ENCODE measurements at places on chromosomes 5 and 9. TPM values are rescaled to one million over a fixed set of nuclear protein-coding genes. Genes with fewer than 3 reads are reported as not detected.

Gene DENND1A
- 17.3 TPM for total RNA-seq

GRCh38 chr9:136644593-136645351 is 17.9 kb upstream of the EGFL7 start:
- DNase-seq, result peak; percentile 80

DNA sequence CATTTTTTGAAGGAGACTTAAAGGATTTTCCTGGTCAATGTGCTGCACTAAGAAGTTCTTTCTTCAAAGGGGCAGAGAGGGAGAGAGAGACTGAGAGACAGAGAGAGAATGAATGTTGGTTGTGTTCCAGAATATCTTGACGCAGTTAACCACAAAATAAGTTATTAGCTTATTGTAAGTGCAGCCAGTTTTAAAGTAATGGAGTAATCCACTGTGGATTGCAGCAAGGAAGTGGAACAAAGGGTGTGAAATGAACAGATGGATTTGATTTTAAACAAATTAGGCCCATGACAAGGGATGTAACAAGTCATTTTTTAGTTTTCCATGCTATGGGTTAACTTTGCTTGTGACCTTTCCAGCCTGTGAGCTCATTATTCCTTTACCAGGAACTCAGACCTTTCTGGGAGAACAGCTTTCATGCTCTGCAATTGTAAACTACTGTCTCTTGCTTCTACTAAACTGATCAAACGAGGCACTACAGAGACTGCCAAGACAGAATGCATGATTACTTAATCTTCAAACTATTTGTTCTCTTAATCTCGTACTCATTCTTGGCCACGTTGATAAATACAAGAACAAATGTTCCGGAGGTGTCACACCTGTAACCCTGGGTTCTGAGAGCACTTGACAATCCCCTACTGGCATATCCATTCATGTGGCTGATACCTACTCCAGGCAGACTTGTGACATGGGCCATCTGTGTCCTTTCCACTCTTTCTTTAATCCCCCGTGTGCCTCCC is 131.1 kb downstream of the TLE1 start:
- DNase-seq, result no peak

DNA sequence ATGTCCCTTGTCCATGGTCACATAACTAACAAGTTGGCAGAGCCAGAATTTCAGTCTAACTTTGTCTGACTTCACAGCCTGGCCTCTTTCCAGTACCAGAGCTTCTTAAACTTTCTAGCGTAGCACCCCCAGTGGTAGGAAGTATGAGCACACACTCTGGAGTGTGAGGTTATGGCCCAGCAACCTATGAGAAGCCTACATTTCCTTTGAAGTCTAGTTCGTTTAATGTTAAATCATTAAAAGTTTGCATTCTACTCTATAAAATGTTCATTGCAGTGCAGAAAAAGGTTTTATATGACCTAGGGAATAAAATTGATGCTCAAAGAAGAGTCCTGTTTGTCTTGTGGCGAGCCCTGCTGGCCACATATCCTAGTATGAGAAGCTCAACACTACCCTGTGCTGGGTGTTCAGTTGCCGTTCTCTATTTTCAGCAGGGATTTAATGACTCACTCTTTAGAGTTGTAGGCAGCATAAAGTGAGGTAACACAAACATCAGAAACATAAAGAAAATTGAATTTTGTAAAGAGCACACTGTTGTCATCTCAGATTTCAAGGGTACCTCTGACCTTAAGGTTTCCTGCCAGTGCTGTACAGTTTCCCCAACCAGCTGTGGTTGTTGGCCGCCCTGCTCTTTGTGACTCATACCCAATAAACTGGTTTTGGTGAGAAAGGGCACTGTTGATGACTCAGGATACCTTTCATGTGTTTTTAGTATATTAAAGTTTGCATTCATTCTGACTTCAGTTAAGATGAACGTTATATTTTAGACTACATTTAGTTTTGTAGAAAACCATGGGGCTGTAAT is 14.3 kb downstream of the MCCC2 start:
- DNase-seq, result peak; percentile 90

Gene CCL28
- total RNA-seq, result 7.6 TPM

Gene DIPK1B
- not detected for total RNA-seq

DNA sequence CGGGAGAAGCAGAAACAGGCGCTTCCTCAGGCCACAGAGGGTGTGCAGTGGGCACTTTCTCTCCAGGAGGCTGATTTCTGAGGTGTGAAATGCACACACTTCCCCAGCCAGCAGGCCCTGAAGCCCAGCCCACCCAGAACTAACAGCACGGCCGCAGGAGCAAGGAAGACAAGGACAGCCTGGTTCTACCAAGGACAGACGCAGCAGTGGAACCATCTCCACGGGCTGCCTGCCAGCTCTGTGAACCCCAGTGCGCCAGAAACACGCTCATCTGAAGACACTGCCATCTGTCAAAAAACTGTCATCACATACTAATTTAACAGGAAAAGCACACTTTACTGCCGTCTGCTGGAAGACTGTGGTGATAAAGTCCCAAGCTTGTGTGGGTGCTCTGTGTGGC is 40.7 kb downstream of the MAPK9 start:
- no peak for DNase-seq

DNA sequence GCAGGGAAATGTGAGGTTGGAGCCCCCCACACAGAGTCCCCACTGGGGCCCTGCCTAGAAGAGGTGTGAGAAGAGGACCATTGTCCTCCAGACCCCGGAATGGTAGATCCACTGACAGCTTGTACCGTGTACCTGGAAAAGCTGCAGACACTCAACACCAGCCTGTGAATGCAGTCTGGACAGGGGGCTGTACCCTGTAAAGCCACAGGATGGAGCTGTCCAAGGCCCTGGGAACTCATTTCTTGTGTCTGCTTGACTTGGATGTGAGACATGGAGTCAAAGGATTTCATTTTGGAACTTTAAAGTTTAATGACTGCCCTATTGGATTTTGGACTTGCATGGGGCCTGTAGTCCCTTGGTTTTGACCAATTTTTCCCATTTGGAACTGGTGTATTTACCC is 535.0 kb upstream of the MEF2C start:
- no peak for DNase-seq

GRCh38 chr5:121226765-121227164 is 624.9 kb upstream of the FTMT start:
- no peak for DNase-seq

- DNase-seq, result no peak
These were observed 42.3 kb upstream of the VDAC1 start for GRCh38 chr5:134046801-134047686.

DNA sequence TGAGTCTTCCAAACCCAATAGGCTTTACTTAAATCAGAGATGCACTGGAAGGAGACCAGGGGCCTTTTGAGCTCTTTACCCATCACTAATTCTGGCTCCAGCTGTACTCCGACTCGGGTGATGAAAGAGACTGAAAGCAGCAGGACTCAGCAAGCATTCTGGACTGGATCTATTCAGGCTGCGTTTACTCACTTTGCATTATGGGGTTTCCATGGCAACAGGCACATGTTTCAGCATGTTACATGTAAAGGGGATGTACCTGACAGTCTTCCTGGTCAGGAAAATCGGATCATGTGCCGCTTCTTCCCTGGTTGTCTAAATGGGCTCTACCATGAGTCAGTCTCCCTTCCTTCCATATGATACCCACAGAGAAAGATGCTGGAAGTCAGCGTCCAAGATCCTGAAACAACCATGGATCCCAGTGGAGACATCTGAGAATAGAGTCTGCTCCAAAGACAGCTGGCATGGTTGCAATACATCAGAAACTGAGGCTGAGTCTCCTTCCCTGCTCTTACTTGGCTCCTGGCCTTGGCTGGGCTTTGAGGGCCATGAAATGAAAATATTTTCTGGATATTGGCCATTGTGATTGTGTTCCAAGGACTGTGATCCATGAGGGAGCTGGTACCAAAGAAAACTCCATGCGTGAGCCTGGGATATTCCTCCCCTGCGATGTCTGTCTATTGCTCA is 102.5 kb upstream of the TNC start:
- no peak for DNase-seq

All from activated CD4-positive, alpha-beta memory T cell treated with anti-CD3 and anti-CD28 coated beads for 36 hours (primary cell).